ENCODE measurements at places on chromosomes 2 and 18. TPM values are rescaled to one million over a fixed set of nuclear protein-coding genes. Genes with fewer than 3 reads are reported as not detected.

Gene AQP12A
- total RNA-seq = not detected

Gene RAPGEF4
- 10.1 TPM for total RNA-seq

Gene MC4R
- 0.17 TPM for total RNA-seq

Gene SLC9A4
- total RNA-seq = not detected

Gene UGT1A1
- total RNA-seq = not detected

Gene SATB2
- total RNA-seq = 4.0 TPM

Gene PJVK
- 2.7 TPM for total RNA-seq

Measured in left lung (tissue), 14 donors.